ENCODE measurements at places on chromosomes 12 and 14.

DNA sequence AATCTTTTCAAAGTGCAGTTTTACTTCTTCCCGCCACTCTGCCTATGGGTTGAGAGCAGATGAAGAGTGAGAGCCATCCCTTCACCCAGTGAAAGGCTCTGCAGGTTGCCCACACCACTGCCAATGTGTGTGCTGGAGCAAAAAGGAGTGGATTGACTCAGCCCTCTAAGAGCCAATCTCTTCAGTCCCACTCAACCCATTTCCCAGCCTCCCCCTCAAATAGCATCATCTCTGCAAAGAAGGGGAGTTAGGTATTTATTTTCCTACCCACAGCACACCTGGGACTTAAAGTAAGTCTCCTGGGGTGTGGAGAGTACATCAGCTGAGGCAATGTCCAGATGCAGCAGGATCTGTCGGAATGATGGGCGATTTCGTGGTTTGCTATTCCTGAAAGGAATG lies 15.3 kb downstream of the MAP3K12 start:
- DNase-seq = no peak

DNA sequence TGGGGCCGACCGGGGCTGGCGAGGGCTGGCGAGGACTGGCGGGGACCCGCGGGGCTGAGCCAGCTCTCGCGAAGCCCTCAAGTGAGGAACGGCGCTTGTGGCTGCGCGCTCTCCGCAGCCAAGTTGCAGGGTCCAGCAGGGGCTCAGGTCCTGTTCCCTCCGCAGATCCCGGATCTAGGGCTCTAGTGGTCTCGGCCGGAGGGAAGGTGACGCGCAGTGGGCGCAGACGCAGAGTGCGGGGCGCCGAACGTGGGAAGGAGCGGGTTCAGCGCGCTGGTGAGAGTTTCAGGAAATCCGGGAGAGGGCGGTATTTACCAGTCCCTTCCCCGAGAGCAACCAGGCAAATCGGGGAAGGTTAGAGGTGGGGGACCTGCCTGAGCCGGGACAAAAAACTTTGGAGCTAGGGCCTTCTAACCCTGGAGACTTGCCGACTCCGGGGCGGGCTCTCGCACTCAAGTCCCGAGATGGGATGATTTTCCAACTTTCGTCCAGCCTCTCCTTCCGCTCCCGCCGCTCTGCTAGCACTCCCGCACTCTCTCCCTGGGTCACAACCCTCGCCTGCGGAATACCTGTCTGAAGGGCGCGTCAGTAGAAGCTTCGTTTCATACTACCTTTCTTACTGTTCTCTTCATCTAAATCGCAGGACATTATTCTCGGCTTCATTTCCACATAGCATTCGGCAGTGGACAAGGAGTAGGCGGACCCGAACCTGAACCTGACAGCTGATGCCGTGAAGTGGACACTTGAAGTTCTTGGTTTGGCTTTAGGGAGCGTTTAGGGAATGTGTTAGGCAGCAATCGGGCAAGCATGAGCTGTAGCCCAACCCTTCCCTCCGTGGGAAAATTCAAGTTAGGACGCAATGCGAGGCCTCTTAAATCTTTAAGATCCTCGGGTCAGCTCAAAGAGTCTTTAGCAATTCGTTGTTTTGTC lies 13.6 kb upstream of the PAX9 start:
- DNase-seq = no peak

DNA sequence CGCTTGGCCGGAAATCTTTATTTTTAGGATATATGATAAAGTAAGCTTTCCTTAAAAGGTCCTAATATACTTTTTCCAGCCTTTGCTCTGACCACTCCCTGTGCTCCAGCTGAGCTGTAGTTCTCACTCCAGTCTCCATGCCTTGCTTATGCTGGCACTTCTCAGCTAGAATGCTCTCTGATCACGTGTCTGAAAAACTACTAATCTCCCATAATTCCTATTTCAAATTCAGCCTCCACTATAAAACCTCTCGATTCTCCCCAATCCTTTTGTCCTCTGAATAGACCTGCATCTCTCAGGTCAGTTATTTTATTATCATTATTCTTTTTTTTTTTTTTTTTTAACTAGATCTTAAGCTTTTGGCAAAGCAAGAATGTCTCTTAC lies 3.7 kb downstream of the BIN2 start:
- no peak for DNase-seq

- DNase-seq = no peak
Measured at GRCh38 chr12:122126342-122126635, 47.7 kb downstream of the IL31 start.

GRCh38 chr12:52769354-52769753 lies 7.8 kb downstream of the KRT76 start:
- no peak for DNase-seq

GRCh38 chr14:101207041-101207440 lies 303.5 kb upstream of the RTL1 start:
- DNase-seq = no peak

DNA sequence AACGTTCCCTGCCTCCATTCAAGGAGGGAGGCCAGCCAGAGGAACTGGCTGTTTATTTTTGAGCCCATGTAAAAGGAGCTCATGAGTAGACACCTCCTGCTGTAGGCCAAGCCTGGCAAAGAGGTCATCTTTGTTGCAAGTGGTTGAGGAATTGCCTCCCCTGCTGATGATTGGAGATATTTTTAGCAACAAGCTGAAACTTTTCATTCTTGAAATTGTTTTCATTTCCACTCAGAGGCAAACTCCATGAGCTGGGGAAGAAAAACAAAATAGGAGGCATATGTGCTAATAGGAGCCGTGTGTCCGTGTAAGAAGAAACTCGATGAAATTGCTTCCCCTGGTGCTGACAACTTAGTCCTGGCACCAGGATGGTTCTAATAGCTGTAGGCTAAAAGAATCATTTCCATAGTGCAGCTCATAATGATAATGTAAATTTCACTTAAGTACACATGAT lies 440.1 kb upstream of the FAR2 start:
- DNase-seq = no peak

DNA sequence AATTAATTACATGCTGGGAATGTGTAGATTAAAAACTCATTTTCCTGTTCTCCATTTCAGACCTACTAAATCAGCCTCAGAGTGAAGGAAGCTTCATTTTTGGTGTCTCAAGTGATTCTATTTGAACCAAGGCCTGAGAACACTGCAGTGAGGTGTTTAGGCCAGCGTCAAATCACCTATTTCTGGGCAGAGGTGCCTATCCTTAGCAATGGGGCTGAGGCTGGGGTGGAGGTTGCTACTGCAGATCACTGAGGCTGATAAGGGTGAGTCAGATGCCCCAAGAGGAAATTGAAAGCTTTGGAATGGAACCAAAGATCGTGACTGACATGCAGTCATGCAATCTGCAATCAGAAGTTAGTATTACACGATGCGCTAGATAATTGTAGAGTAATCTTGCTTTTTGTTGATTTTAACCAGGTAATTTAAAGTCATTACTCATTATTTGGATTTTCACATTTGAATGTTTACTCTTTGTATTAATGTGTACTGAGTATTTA lies 4.4 kb downstream of the TXNRD1 start:
- peak; percentile 62 for DNase-seq

GRCh38 chr14:59123975-59124374 lies 64.5 kb upstream of the DAAM1 start:
- no peak for DNase-seq

GRCh38 chr12:113306382-113306781 lies 28.5 kb downstream of the SLC8B1 start:
- no peak for DNase-seq

- no peak for DNase-seq
Measured at GRCh38 chr14:103019826-103020225, 37.5 kb downstream of the CDC42BPB start.

DNA sequence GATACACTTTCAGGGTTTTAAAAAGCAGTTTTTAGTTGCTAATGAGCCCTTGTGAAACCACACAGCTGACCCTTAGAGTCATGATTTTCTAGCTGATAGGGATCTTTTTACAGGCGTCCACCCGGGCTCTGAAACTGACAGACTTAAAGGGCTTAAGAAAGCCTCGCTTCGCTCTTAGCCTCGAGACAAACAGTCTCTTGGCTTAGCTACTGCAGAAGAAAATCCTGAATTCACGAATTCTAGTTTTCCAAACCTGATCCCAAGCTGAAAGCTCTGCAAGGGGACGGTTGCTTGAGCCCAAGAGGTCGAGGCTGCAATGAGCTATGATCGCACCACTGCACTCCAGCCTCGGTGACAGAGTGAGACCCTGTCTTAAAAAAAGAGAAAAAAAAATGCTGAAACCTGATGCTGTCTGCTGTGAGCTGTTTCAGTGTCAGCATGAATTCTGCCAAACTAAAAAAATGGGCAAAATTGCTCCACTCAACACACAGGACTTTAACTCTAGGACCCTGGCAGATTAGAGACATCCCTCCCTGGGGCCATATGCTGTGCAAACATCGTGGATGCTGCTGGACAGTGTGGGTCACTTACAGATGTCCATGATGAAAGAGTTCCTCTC lies 3.1 kb upstream of the HPD start:
- no peak for DNase-seq

DNA sequence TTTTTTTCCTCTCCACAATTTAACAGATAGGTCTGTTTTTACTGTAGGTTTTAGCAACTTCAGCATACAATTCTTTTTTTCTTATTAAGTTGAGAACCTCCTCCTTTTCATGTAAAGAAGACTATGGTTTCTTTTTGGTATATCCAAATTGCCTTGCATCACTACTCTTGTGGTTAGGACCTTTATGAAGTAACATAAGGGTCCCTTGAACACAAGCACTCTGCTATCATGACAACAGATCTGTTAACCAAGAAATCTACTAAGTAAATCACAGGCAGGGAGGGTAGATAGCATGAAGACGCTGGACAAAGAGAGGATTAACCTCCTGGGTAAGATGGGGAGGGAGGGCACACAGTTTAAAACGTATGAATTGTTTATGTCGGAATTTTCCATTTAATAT lies 380.6 kb downstream of the CCDC91 start:
- DNase-seq = no peak

DNA sequence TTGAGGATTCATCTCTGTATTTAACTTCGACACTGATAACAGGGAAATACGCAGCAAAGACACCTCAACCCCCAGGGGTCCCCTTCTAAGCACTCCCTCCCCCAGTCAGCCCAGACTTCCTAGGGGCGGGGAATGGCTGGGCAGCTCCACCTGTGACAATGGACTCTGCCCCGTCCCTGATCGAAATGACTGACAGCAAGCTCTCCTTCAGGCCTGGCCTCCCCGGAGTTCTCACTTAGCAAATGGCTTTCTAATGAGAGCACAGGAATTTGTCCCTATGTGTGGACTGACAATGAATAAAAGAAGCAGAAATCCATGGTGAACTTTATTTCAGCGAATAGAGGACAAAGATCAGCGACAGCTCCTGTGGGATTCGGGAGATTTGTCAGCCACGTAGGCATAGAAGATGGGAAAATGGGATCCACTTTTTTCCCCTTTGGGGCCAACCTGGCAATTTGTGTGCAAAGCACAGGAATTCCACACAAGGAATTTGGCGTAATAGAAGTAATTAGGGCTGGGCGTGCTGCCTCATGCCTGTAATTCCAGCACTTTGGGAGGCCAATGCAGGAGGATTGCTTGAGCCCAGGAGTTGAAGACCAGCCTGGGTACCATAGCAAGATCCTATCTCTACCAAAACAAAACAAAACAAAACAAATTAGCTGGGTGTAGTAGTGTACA lies 63.8 kb downstream of the TNFAIP2 start:
- no peak for DNase-seq

DNA sequence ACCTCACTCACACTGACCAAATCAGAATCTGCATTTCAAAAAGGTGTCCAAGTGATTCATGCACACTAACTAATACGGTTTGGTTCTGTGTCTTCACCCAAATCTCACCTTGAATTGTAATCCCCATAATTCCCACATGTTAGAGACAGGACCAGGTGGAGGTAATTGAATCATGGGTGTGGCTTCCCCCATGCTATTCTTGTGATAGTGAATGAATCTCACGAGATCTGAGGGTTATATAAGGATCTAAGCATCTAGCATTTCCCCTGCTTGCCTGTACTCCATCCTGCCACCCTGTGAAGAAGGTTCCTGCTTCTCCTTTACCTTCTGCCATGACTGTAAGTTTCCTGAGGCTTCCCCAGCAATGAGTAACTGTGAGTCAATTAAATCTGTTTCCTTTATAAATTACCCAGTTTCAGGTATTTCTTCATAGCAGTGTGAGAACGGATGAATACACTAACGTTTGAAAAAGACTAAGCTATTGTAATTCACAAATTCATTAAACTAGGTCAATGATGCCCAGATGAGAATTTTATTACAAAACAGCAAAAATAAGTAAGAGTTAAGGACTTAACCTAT lies 759.1 kb downstream of the GALC start:
- DNase-seq = no peak

- DNase-seq = no peak
Measured at GRCh38 chr12:107464644-107465043, 221.0 kb upstream of the PWP1 start.

DNA sequence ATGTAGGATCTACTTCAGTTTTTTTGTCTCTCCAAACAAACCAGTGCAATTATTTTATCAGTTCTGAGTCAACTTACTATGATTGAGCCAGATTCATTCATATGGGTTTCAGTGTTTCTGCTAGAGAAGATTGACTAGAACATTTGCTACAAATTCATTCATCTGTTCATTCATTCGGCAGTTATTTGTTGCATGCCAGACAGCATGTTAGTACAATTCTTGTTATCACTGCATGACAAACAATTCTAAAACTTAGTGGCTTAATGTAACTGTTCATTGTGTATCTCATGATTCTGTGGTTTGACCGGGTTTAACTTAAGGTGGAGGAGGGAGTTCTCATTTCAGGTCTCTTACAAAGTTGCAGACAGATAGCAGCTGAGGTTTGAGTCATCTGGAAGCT lies 52.3 kb downstream of the POLR3B start:
- no peak for DNase-seq
